ENCODE measurements at places on chromosomes 5 and 9. TPM values are rescaled to one million over a fixed set of nuclear protein-coding genes. Genes with fewer than 3 reads are reported as not detected.
A peak's percentile ranks its signal among the peaks of the same experiment; 100 is the strongest.

The PCSK1 gene
- total RNA-seq: 0.92 TPM

DNA sequence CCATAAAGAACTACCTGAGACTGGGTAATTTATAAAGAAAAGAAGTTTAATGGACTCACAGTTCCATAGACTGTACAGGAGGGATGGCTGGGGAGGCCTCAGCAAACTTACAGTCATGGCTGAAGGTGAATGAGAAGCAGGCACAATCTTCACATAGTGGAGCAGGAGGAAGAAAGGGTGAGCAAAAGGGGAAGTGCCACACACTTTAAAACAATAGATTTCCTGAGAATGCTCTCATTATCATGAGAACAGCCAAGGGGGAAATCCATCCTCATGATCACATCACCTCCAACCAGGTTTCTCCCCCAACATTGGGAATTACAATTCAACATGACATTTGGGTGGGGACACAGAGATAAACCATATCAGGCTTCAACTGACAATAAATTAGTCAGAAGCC, 664.9 kb downstream of the TAF11L14 start:
- ATAC-seq: no peak

The IL3 gene
- not detected for total RNA-seq

The ARID3C gene
- total RNA-seq: not detected

The LRRC26 gene
- not detected for total RNA-seq

DNA sequence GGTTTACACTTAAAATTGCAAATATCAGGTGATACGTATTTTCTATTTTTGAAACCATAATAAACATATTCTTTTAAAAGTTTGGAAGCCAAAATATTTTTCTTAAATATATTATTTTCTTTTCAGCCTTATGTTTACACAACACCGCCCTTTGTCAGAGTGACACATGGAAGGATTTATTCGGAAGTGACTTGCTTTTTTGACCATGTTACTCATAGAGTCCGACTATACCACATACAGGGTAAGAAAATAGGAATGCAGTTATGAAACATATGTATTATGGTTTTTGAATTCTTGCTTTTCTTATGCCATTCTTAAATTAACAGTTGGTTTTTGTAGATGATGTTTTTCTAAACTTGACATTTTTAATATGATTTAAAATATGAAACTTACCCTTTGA, 133.9 kb downstream of the MAN2A1 start:
- no peak for ATAC-seq

The NUTM2F gene
- not detected for total RNA-seq

- ATAC-seq: peak; percentile 38
These were observed 2.7 kb downstream of the NXNL2 start for GRCh38 chr9:88537761-88538091.

The SLC6A3 gene
- not detected for total RNA-seq

GRCh38 chr9:80326105-80326504, 754.3 kb downstream of the TLE4 start:
- ATAC-seq: no peak

The IFNA13 gene
- total RNA-seq: not detected

The CAMLG gene
- total RNA-seq: 35.7 TPM

DNA sequence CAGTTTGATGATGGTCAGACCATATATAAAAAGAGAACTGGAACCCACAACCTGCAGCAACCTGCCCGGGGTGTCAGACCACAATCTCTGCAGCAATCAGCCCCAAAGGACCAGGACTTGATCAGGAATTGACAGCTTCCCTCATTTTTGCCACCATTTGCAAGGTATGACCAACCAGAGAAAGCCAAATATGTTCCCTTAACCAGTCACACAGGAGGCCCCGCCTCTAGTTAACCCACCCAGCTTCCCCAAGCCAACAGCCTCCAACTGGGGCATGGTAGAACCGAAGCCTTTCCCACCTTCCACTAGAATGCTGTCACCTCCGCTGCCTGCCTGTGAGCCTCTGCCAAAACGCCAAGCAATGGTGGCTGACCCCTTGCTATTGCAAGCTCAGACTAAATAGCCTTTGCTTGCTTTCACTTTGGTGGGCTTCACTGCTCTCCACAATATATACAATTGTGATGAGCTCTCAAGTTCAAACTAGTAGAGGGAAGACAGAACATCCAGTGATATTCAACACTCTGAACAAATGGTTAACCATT, 86.3 kb downstream of the AK8 start:
- no peak for ATAC-seq

GRCh38 chr9:76403352-76403751, 9.1 kb upstream of the RFK start:
- peak; percentile 84 for ATAC-seq

GRCh38 chr5:132838516-132839282, 8.3 kb upstream of the SHROOM1 start:
- no peak for ATAC-seq

DNA sequence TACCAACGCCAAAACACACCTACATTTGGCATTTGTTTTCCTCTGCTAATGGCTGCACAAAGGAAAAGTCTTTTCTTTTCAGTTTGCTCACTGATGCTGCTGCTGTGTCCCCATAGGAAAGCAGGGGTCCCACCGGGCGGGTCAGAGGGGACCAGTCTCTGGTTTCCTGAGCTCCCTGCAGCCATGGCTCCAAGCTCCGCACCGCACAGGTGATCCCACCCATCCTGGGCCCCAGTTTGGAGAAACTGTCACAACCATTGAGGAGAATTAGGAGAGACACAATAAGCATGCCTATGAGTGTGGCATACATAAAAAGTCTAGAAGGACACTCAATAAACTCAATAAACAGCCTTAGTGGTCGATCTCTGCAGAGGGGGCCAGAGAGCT, 19.9 kb downstream of the MED10 start:
- ATAC-seq: no peak

DNA sequence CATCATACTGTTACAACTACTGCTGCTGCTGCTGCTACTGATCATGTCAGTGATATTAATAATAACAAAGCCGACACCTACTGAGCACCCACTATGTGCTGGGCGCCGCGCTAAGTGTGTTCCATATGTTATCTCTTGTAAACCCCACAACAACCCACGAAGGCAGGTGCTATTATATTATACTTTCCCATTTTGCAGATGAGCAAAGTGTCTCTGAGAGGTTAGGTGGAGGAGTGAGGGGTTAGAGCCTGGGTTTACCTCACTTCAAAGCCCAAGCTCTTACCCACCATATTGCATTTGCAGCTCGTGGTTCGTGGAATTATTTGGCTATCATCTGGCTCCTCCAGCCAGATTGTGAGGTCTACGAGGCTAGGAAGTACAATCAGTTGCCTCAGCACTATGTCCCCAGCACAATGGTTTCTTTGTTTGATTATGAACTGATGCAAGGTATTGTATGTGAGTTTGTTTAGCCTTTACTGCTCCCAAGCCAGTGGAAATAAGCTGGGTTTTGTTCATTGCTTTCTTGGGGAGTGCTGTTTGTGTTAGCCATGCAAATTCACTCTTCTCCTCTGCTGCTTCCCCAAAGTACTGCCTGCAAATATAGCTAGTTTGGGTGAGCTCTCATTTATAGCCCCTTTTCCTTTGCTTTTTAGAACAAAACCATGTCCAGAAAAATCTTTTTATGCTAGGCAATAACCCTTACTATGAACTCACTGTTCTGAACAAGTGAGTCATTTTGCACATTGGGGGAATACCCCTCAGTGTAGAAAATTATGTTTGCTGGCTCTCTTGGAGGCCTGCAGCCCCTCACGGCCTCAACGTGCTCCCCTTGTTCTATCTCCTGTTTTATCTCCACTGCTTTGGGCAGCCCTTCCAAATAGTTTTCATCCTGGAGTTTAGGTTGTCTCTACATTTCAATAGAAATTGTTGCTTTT, 47.9 kb downstream of the ALG2 start:
- no peak for ATAC-seq

The PCDHA9 gene
- 0.13 TPM for total RNA-seq

The WWC1 gene
- total RNA-seq: 6.6 TPM

DNA sequence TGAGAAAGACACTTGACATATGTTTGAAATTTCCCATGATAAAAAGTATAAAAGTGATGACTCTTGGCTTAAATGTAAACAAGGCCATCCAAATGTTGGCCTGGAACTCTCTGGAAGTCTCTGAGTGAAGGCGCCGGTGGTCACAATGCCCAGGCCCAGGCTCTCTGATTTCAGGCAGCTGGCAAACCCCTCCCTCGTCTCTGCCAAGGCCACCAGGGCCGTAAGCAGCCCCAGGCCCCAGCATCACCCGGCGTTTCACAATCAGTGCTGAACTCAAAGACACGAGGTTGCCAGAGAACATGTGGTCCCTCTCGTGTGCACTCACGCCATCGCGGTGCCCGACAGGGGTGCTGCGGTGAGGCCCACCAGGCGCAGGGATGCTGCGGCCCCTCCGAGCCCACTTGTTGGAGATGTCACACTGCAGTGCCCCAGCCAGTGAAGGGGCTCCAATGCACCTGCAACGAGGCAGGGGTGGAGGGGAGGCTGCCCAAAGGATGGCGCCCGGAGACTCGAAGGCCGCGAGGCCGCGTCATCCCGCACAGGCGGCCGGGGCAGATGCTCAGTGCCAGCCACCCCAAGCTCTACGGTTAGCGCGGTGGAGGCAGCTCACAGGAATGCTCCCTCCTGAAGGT, 15.0 kb downstream of the LPCAT1 start:
- no peak for ATAC-seq

DNA sequence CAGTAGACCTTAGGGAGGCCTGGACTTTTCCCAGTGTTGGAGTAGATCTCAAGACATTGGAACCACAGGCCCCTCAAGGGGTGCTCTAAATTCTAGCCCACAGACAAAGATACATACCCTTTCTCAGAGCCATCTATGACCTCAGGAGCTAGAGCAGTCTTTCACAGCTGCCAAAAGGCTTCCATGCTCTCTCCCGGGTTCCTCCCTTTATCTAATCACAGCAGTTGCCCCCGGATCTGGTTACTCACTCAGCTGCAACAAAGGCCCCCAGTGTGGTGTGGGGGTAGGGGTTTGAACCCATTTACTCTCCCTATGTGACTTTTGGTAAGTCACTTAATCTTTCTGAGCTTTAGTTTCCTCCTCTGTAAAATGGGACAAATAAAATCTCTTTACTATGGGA, 27.0 kb downstream of the POU4F3 start:
- ATAC-seq: no peak

GRCh38 chr9:69107771-69108170, 66.3 kb upstream of the TJP2 start:
- no peak for ATAC-seq

The TRIM36 gene
- total RNA-seq: 9.7 TPM

The CTNNAL1 gene
- 111 TPM for total RNA-seq

GRCh38 chr9:127417131-127418036, 6.8 kb upstream of the ZNF79 start:
- no peak for ATAC-seq

The DMRT3 gene
- not detected for total RNA-seq

The SLC34A1 gene
- total RNA-seq: 0.12 TPM

- ATAC-seq: peak; percentile 42
These were observed 130.6 kb upstream of the ADRA1B start for GRCh38 chr5:159785656-159786055.

The CCDC171 gene
- 0.94 TPM for total RNA-seq

DNA sequence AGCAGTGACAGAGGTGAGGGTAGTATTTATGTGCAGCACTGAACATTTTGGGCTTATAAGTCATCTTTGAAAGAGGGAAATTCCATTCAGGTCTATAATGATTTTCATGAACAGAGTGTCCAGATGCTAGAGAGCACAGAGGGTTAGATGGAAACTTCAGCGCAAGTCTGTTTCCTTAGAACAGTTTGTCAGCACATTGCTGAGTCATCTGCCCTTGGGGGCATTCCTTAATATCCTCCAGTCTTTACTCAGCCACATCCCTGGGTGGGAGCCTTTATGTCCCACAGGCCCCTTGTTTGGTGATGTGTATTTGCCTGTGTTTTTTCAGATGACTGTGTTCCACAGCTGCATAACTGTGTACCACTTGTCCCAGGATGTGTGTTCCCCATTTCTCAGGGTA, 138.5 kb upstream of the S1PR3 start:
- ATAC-seq: peak; percentile 61

- ATAC-seq: peak; percentile 93
These were observed at the start of gene STK32A for GRCh38 chr5:147234825-147235635. STK32A (plus strand) TSS chr5:147235026; CDS start chr5:147239635, 4,609 bp downstream.

- no peak for ATAC-seq
These were observed 412.7 kb downstream of the CTNND2 start for GRCh38 chr5:11491404-11492075.

- no peak for ATAC-seq
These were observed 66.9 kb downstream of the SPATA31C2 start for GRCh38 chr9:88071331-88071730.
